ENCODE measurements at places on chromosomes 5 and 9. TPM values are rescaled to one million over a fixed set of nuclear protein-coding genes. Genes with fewer than 3 reads are reported as not detected.

DNA sequence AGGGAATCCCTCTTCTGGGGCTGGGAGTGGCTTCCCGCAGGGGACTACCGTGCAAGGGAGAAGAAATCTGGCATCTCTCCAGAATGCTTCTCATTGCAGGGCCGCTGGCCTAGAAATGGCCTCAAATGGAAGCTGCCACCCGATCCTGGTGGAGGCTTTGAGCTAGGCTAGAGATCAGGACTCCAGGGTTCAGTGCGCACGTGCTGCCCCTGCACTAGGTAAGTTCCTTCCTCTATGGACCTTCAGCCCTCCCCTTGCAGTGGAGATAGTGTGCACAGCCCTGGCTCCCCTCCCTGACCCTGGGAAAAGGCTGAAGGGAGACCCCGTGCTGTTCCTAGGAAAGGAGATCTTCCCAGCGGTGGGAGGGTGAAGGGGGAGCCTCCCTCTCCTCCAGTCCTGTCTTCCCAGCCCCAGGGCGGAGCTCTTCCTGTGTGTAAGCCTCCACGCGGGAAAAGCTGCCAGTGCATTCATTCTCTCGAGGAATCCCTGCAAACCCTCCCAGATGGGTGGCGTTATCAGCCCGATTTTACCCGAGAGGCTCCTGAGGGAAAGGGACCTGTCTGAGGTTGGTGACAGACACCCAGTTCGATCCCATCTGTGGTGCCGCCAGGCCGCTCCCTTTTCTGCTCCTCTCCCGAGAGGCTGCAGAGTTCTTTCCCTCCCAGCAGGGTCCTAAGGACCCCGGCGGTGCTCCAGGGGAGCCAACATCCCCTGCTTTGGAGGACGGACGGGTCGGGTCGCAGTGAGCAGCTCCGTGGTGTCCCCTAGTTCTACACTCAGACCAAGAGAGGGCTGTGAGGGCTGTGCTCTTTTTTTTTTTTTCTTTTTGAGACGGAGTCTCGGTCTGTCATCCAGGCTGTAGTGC, 1.4 kb upstream of the CERCAM start:
- H3K27me3 ChIP-seq = peaks cover 12% of the 10 kb centered on the region
- no peaks in the 10 kb centered on the region for H3K36me3 ChIP-seq

GRCh38 chr5:17679597-17680203, 45.4 kb downstream of the TAF11L14 start:
- DNase-seq = no peak
- H3K27ac ChIP-seq = no peak overlapping the region
- H3K4me1 ChIP-seq = no peaks in the 10 kb centered on the region
- H3K27me3 ChIP-seq = no peaks in the 10 kb centered on the region
- H3K36me3 ChIP-seq = no peaks in the 10 kb centered on the region

DNA sequence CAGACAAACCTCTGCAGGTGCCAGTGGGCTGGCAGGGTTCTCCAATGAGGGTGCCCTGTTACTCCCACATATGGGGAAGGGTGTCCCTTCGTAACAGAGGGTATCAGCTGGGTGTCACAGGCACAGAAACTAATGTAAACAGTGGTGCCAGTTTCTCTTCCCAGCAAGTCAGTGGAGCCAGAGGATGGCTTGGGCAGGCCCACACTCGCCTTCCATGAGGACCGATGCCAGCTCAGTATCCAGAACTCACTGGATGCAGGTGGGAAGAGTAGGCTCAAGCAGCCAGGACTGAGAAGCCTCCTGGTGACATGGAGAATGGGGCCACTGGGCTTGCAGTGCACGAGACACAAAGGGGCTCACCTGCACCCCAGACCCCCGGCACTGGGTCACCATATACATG, 30.4 kb downstream of the FSTL4 start:
- H3K27ac ChIP-seq = no peak overlapping the region
- no peak for DNase-seq
- H3K27me3 ChIP-seq = no peaks in the 10 kb centered on the region
- H3K4me1 ChIP-seq = no peaks in the 10 kb centered on the region
- H3K4me3 ChIP-seq = no peak overlapping the region

- H3K4me3 ChIP-seq = no peak overlapping the region
- no peaks in the 10 kb centered on the region for H3K4me1 ChIP-seq
- no peaks in the 10 kb centered on the region for H3K36me3 ChIP-seq
- H3K27me3 ChIP-seq = no peaks in the 10 kb centered on the region
These were observed 1891.7 kb upstream of the WWC1 start for GRCh38 chr5:166399781-166400180.

INSL6 gene
- total RNA-seq = not detected

DNA sequence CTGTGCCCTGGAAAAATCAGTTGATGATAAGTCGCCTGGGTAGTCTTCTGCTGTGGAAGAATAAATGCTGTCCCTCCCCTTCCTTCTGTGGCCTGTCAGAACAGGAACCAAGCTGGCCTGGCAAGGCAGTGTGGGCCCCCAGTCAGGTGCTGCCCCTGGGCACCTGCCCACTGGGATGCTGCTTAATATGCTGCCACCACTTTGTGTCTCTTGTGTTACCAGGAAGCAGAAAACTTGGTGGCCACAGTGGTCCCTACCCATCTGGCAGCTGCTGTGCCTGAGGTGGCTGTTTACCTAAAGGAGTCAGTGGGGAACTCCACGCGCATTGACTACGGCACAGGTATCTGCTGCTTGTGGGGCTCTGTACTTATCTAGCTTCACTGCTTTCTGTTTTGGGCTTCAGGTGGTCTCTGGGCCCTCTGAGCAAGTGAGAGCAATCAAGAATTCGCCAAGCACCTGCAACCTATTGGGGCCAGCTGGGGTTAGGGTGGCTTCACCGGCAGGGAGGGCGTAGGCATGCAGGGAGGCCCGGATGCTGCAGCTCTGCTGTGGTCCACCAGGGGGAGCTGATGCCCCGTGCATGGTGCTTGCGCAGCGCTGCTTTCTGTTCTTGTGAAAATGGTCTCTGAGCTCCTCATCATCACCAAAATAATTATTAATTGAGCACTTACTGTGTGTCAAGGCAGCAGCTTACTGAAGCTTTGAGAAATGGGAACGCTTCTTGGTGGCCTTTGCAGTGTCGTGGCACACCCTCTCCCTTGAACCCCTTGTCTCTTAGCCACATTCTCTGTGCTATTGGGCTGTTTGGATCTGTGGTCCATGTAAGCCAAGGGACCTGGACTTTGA, 20.3 kb downstream of the PTPA start:
- no peak overlapping the region for H3K27ac ChIP-seq
- no peaks in the 10 kb centered on the region for H3K27me3 ChIP-seq
- DNase-seq = peak; percentile 91
- H3K4me1 ChIP-seq = peaks cover 13% of the 10 kb centered on the region
- H3K4me3 ChIP-seq = no peak overlapping the region

DNA sequence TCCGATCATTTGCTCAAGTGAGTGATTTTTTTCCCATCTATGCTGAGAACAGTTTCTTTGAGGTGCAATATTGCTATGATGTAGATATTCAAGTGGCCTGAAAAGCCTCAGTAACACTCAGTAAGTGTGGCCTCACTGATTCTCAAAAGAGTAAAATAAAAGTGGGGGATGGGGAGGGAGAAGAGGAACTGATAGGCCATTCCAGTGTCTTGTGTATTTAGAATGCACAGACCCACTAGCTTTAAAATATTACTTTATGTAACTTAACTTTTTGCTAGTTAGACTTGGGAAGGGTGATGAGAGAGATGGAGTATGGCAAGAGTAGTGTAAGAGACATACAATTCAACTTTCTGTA, 79.5 kb upstream of the ZNF608 start:
- no peak for DNase-seq
- H3K36me3 ChIP-seq = no peaks in the 10 kb centered on the region
- no peaks in the 10 kb centered on the region for H3K27me3 ChIP-seq
- no peak overlapping the region for H3K4me3 ChIP-seq
- peaks cover 16% of the 10 kb centered on the region for H3K4me1 ChIP-seq

DNA sequence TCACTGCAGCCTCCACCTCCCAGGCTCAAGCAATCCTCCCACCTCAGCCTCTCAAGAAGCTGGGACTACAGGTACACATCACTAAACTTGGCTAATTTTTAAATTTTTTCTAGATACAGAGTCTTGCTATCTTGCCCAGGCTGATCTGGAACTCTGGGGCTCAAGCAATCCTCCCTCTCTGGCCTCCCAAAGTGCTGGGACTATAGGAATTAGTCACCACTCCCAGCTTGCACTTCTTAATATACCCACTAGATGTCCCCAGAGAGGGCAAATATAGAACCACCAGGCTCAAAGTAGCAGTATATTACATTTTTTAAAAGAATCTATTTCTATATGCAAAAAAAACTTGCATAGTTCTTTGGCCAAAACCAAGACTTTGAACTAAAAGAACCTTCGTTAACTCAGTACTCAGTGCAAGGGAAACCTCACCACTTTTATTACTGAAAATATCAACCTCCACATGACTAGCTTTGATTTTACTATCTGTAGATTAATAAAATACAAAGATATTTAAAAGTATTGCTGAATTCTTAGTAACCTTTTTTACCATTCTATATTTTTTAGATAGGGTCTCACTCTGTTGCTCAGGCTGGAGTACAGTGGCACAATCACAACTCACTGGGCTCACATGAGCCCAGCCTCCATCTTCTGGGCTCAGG, 25.8 kb upstream of the HSD17B3 start:
- H3K4me1 ChIP-seq = no peaks in the 10 kb centered on the region
- H3K36me3 ChIP-seq = no peaks in the 10 kb centered on the region
- no peaks in the 10 kb centered on the region for H3K27me3 ChIP-seq
- no peak for DNase-seq
- no peak overlapping the region for H3K27ac ChIP-seq
- no peak overlapping the region for H3K4me3 ChIP-seq

DNA sequence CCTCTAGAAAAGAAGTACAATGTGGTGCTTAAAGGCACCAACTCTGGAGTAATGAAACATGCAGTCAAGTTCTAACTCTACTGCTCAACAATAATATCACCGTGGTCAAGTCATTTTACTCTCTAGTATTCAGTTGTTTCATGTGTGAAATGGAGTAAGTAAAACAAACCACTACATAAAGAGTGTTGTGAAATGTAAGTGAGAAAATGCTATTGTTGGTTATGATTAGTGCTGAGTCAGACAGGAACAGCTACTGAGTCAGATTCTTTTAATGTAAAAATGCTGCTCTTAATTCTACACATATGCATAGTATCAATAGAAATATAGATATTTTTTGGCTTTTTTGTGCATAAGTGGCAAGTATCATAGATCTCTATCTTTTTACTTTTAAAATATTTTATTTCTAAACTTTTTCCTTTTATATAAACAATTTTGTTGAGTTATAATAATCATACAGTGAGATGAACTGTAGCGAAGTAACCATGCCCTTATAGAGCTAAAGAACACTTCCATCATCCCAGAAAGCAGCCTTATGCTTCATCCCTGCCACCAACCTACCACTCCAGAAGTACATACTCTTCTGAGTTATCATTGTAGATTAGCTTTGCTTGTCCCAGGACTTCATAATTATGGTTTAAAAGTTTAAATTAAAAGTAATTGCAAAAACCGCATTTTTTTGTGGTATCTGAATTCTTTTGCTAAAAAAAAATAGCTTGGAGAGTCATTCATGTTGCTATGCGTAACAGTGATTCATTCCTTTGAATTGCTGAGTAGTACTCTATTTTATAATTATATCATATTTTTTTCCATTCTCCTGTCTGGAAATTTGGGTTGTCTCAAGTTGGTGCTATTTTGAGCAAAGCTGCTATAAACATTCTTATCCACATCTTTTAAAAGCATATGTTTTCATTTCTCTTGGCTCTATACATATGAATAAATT, 548.2 kb upstream of the CLINT1 start:
- no peaks in the 10 kb centered on the region for H3K27me3 ChIP-seq
- DNase-seq = no peak
- no peaks in the 10 kb centered on the region for H3K36me3 ChIP-seq
- H3K4me3 ChIP-seq = no peak overlapping the region

SPATA31E1 gene
- not detected for total RNA-seq

DNA sequence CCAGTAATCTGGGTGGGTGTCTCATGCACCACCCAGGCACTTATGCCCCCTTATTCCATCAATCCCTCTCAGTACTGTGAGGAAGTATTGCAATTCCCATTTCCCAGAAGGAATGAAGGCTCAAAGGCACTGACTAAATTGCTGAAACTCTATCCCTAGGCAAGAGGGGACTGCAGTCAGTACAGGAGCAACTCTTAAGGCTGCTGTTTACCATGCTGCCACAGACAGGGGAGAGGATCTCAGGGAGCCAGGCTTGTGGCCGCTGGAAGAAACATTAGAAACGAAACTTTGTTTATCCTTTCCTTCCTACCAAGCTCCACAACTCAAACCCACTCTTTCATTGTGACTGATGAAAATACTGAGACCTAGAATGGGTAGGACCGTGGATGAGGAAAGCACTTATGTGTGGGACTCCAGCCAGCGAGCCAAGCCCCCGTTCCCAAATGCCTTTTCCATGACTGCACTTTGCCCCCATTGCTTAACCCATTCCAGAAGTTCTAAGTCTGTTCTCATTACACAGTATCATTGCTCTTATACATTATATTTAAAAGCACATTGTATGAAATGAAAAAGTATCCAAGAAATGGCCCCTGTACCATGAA, 54.3 kb downstream of the TLE1 start:
- no peaks in the 10 kb centered on the region for H3K27me3 ChIP-seq
- no peak for DNase-seq
- H3K4me3 ChIP-seq = no peak overlapping the region

SNCB gene
- not detected for total RNA-seq

GRCh38 chr5:9787861-9788600, 157.9 kb upstream of the TAS2R1 start:
- H3K4me3 ChIP-seq = no peak overlapping the region
- H3K36me3 ChIP-seq = no peaks in the 10 kb centered on the region
- no peaks in the 10 kb centered on the region for H3K4me1 ChIP-seq
- DNase-seq = no peak

MRPS2 gene
- total RNA-seq = 27.3 TPM

CCT5 gene
- 105 TPM for total RNA-seq

KIAA1958 gene
- total RNA-seq = 21.1 TPM

SH2D3C gene
- total RNA-seq = 35.6 TPM

IFNA21 gene
- total RNA-seq = not detected

PCAT7 gene
- total RNA-seq = not detected

GRCh38 chr5:7878381-7878873, 9.5 kb downstream of the MTRR start:
- H3K27me3 ChIP-seq = no peaks in the 10 kb centered on the region
- peaks cover 54% of the 10 kb centered on the region for H3K4me1 ChIP-seq
- DNase-seq = no peak
- peaks cover 35% of the 10 kb centered on the region for H3K36me3 ChIP-seq
- no peak overlapping the region for H3K4me3 ChIP-seq

SPINK13 gene
- not detected for total RNA-seq

GRCh38 chr5:36478646-36479317, 127.6 kb upstream of the SLC1A3 start:
- H3K4me1 ChIP-seq = no peaks in the 10 kb centered on the region
- no peak overlapping the region for H3K4me3 ChIP-seq
- no peaks in the 10 kb centered on the region for H3K36me3 ChIP-seq
- DNase-seq = peak; percentile 40
- H3K27me3 ChIP-seq = no peaks in the 10 kb centered on the region
- no peak overlapping the region for H3K27ac ChIP-seq

DOLPP1 gene
- 4.2 TPM for total RNA-seq

FBLL1 gene
- 0.17 TPM for total RNA-seq

- H3K4me1 ChIP-seq = peaks cover 9% of the 10 kb centered on the region
- no peak for DNase-seq
- no peaks in the 10 kb centered on the region for H3K36me3 ChIP-seq
- no peaks in the 10 kb centered on the region for H3K27me3 ChIP-seq
- no peak overlapping the region for H3K4me3 ChIP-seq
These were observed 117.9 kb upstream of the IL6ST start for GRCh38 chr5:56112526-56113121.

- no peaks in the 10 kb centered on the region for H3K4me1 ChIP-seq
- DNase-seq = no peak
- H3K36me3 ChIP-seq = no peaks in the 10 kb centered on the region
- H3K27ac ChIP-seq = no peak overlapping the region
- H3K4me3 ChIP-seq = no peak overlapping the region
These were observed 119.1 kb upstream of the NR5A1 start for GRCh38 chr9:124626276-124626675.

All from upper lobe of left lung (tissue), 6 donors.